ENCODE measurements at places on chromosomes 7 and 10. TPM values are rescaled to one million over a fixed set of nuclear protein-coding genes. Genes with fewer than 3 reads are reported as not detected.

Gene ANXA7
- total RNA-seq = 117 TPM

Gene MSS51
- total RNA-seq = 3.9 TPM

Gene CREM
- 54.8 TPM for total RNA-seq

Gene ERVW-1
- not detected for total RNA-seq

Gene CRTAC1
- total RNA-seq = not detected

Data from T-helper 2 cell treated with Interferon-gamma antibody and Interleukin-4, amounts not matched to agents 100 ng/mL and 5 ng/mL, for 36 hours (primary cell).